Stromal cell of bone marrow (primary cell): ENCODE measurements at places on chromosomes 16 and 17.

DNA sequence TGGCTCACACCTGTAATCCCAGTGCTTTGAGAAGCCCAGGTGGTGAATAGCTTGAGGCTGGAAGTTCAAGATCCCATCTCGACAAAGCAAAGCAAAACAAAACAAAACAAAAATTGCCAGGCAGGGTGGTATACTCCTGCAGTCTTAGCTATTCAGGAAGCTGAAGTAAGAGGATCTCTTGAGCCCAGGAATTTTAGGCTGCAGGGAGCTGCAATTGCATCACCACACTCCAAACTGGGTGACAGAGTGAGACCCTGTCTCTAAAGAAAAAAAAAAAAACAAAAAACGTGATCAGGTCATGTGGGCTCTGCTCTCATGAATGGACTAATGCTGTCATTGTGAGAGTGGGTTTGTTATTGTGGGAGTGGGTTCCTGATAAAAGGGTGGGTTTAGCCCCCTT is 409.1 kb downstream of the NPIPA7 start:
- no peak for DNase-seq

DNA sequence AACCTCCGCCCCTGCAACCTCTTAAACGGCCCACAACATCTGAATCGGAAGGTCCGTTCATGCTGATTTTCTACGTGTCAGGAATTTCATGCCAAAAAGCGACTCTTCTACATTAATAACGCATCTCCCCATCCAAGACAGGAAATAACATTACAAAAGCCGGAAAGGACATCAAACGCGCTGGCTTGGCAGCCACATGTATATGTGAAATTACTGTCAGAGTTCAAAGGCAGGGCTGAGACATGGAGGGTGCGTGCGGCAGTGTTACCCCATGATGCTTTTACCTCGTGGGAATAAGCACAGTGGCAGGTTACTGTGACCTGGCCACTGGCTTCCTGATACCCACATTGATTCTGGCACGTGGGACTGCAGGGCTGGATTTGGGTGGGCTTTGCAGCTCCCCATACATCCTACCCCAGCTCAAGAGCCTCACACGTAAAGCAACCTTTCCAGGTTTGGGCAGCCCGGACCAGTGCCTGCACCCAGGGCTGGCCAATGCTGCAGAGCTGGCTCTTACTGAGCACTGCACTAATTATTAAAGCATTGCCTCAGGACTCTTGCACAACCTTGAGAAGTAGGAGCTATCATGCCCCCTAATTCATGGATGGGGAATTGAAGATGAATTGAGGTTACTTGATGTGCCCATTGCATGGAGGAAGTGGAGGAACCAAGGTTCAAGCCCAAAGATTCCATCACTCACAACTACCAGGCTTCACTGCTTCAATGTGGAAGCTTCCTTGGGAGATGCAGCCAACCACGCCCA is 120.6 kb upstream of the FOXF1 start:
- DNase-seq = no peak

DNA sequence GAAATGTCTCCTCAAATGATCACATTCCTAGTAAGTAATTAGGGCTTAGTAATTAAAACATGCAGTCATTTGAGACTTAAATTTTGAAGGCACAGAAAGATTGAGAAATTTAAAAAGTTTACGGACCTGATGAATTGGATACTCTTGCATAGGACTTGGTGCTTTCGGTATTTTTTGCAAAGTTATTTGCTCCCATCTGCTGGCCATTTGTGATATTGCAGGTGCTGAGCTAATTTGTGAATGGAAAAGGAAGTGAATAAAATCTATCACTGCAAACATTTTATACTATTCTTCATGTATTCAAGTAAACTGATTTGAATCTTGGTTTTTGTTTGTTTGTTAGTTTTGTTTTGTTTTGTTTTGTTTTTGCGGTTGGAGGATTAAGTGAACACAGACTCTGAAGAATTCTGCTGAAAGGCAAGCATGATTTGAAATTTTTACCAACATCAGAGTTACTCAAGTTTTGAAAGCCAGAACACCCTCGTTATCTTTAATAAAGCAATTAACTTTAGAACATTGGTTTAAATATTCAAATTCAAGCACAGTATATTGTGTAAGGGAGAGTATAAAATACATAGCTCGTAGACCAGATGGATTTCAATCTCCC is 689.5 kb upstream of the RBFOX1 start:
- peak; percentile 23 for DNase-seq

DNA sequence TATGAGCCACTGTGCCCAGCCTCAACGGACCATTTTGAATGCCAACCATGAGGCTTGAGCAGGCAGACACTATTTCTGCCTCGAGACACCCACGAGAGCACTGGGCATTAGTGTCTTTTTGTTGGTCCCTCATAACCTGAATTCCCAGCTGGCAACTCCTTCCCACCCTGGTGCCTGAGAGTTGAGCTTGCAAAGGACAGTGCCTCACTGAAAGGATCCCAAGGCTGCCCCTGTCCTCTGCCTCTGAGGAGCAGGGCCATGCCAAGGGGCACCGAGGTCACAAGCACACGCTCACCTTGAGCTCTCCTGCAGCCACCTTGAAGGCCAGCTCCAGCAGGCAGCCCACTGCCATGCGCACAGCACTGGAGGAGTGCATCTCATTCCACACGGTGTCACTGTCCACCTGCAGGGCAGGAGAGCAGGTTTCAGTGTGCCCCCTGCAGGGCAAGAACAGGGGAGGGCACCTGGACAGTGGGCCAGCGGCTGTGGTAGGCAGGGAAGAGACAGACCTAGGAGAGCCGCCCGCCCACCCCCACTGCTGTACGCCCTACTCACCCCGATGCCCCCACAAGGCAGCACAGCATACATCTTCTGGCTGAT is 12.8 kb downstream of the G6PC3 start:
- DNase-seq = no peak

GRCh38 chr17:22142091-22142490 is 449.8 kb downstream of the KCNJ18 start:
- no peak for DNase-seq
